ENCODE measurements at places on chromosomes 16 and 17.

DNA sequence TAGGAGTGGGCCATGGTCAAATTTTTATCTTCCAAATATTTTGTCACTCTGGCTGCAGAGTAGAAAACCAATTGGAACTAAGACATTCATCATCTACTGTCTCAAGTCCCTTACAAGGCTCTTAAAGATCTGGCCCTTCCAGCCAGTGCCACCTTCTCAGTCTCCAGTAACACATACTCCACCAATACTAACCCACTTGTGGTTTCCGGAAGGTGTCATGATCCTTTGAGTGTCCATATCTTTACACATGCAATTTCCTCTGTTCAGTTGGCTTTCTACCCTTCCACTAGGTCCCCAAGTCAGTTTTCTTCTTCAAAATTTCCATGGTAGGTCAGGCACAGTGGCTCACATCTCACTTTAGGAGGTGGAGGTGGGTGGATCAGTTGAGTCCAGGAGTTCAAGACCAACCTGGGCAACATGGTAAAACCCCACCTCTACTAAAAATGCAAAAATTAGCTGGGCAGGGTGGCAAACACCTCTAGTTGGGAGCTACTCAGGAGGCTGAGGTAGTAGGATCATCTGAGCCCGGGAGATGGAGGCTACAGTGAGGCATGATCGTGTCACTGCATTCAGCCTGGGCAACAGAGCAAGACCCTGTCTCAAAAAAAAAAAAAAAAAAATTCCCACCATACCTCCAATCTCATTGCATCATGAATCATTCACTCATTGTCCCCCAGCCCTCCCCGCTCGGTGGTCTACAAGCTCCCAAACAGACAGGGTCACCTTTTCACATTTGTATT lies 6.0 kb upstream of the GRB2 start:
- DNase-seq, result no peak

DNA sequence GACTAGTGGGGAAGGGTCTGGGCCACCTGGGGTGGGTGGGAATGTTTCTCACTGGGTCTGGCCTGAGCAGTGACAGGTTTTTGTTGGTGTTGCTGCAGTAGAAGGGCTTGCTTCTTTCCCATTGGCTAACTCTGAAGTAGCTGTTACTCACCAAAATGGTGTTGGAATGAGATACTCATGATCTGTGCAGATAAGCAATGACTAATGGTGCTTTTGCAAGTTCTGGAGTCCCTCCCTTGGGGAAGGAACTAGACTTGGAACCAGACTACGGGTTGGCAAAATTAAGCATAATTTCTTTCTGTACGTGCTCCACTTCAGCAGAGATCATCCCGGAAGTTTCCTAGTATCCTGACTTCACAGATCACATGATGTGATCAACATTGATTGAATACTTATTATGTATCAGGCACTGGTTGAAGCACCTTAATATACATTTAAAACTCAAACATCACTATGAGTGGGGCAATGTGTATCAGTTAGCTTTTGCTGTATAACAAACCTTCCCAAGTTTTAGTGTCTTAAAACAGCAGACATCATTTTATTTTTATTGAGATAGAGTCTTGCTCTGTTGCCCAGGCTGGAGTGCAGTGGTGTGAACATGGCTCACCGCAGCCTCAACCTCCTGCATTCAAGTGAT lies 30.1 kb downstream of the CHP2 start:
- DNase-seq, result peak; percentile 75

DNA sequence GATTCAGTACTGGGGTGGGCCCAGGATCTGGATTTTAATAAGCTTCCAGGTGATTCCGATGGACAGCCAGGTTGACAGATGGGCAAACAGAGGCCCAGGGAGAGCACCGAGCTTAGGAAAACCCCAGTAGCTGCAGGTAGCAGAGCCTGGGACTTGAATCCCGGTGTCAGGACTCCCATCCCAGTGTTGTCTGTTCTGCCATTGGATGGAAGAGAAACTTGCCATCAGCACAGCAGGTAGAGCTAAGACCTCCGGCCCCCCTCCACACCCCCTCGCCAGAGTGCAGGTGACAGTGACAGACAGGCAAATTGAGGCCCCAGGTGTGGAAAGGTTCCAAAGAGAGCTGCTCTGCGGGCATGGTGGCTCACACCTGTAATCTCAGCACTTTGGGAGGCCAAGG lies 12.4 kb downstream of the KATNB1 start:
- no peak for DNase-seq

DNA sequence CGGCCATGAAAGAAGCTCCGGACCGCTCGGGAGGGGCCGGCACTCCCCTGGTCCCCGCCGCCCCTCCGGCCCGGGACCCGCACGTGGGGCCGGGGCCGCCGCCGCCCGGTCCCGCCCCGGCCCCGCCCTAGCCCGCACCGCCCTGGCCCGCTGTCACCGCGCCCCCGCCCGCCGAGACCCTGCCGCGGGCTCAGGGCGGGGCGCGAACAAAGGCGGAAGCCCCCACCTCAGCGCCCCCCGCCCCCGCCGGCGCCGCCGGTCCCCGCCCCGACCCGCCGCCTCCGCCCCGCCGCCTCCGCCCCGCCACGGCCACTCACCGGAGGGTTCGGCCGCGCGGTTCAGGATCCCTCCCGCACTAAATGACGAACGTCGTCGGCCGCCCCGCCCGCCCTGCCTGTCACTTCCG lies at the start of gene ARHGDIA:
Gene ARHGDIA, minus strand, starts transcription at position 357 of the 406 bp plus-strand sequence. CDS start 1,407 bp downstream, outside the sequence.
- DNase-seq, result no peak

DNA sequence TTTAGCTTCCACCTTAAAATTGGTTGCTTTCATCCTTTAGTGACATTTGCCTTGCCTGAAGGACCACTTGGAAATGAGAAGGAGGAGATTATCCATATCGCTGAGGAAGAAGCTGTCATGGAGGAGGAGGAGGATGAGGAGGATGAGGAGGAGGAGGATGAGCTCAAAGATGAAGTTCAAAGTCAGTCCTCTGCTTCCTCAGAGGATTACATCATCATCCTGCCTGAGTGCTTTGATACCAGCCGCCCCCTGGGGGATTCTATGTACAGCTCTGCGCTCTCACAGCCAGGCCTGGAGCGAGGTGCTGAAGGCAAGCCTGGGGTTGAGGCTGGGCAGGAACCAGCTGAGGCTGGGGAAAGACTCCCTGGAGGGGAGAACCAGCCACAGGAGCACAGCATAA lies 11.5 kb upstream of the TMEM106A start:
- no peak for DNase-seq

DNA sequence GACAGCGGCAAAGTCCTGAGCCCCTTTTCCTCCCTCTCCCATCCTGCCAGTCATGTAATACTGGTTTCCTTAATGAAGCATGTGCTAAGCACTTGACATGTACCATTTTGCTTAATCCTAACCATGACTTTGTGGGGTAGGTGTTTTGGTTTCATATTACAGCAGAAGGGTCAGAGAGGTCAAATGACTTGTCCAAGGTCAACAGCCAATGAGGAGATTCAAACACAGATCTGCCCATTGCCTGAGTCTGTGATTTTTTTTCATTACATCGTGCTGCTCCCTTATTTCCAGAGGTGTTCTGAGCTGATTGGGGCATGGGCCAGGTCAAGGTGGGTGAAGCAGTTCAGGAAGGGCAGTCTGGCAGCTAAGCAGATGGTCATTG lies 17.6 kb upstream of the PHF12 start:
- DNase-seq, result no peak

DNA sequence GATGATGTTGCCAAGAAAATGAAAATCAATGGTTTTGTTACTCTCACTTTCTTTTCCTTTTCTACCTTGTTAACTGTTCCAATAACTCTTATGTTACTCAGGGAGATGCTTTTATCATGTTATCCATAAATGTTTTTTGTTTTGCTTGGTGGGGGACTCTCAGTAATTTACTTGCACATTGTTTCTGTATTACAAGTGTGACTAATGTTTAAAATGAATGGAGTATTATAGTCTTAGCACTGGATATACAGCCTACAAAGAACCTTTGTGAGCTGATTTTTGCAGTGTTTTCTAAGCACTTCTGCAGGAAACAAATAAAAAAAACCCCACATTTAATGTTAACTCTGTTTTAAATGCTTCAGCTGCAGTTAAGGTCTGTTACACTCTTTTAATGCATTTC lies 12.1 kb downstream of the VMP1 start:
- DNase-seq, result no peak

DNA sequence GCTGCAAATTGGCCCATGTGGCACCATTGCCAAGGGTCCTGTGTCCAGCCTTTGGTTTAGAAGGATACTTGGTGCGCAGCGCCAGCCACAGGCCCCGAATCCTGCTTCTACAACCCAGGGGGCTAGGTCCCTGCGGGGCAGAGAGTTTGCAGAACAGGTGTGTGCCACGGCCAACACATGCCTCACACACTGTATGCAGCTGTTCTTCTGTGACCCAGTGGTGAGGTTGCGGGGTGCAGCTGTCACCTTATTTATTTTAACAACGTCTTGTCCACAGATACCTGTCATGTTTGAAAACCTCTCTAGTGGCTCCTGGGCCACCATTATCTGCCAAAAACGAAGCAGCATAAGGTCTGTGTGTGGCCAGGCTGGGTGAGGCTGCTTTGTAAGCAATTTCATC lies 11.6 kb downstream of the CBFA2T3 start:
- DNase-seq, result no peak

GRCh38 chr17:28499364-28499664 lies 6.8 kb upstream of the FOXN1 start:
- DNase-seq, result no peak

DNA sequence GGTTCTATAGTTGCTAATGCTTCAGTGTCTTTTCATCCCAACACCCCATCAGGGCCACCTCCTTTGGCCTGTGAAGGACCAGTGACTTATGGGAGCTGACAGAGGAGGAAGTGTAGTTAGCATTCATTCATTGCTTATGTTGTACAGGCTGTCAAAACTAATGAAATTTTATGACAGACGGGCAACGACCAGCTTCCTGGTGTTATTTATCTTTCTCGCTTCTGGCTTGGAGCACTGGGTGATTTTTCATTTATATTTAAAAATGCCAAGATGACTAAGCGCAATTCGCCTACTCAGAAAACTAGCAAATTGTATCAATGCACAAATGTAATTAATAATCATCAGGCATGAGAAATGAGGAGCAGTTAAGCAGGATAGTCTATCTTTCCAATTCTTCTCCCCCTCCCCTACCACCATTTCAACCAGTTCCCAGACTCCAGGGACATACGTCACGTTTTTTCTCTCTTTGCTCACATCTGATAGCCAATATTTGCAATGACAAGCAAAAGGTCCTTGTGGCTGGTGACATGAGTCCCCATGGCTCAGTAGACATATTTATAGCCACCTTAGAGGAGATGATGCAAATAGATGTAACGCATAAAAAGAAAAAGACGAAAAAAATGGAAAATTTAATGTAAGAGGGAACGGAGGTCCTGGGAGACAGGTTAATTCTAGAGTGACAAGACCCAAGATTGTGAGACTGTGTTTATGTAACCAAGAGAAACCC lies 11.2 kb downstream of the CDRT15 start:
- DNase-seq, result no peak

- DNase-seq, result no peak
Observed at GRCh38 chr16:65641049-65641761, 519.3 kb upstream of the CDH11 start.

GRCh38 chr17:77916703-77917481 lies 41.6 kb upstream of the TNRC6C start:
- no peak for DNase-seq

- DNase-seq, result no peak
Observed at GRCh38 chr17:74923538-74924249, 379 bp upstream of the OTOP2 start.

DNA sequence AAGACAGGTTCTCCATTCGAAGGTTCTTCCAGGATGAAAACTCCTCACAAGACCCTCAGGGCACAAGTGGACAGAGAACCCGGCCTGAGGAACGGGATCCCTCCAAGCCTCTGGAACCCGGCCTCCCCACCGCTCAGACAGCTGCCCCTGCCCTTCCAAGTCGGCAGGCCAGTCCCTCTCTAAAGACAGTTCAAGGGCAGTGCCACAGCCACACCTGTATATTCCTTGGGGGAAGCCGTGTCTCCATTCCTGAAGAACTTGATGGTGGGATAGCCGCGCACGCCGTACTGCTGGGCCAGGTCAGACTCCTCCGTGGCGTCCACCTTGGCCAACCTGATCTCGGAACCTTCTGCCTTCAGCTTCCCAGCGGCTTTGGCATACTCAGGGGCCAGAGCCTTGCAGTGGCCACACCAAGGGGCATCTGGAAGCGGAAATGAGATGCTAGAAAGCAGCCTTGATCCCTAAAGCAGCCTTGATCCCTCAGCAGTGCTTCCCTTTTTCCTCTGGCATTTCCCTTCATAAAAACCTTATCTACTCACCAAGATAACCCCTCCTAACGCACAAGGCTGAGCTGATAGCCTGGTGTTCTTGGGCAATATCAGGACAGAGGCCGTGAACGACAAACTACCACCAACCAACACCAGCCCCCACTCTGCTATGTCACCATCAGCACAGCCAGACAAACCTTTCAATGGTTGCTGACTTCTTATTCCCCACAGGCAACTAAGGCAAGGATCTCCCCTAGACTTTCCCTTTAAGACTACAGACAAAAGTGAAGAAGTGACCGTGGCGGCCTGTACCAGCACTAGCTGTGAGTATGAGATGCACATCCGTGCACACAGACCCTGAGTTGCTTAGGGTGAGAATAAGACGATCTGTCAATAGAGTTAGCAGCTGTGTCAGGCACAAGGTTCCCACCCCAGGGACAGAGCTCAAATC lies 1.1 kb downstream of the P4HB start:
- no peak for DNase-seq

- DNase-seq, result no peak
Observed at GRCh38 chr16:84368308-84368996, at the start of gene ATP2C2. TSS of gene ATP2C2 (plus strand) at chr16:84368538. CDS start at chr16:84368616, 78 bp downstream.

GRCh38 chr17:73719588-73720071 lies 75.4 kb upstream of the SDK2 start:
- no peak for DNase-seq

GRCh38 chr17:79183043-79183292 lies 108.3 kb downstream of the ENGASE start:
- no peak for DNase-seq

DNA sequence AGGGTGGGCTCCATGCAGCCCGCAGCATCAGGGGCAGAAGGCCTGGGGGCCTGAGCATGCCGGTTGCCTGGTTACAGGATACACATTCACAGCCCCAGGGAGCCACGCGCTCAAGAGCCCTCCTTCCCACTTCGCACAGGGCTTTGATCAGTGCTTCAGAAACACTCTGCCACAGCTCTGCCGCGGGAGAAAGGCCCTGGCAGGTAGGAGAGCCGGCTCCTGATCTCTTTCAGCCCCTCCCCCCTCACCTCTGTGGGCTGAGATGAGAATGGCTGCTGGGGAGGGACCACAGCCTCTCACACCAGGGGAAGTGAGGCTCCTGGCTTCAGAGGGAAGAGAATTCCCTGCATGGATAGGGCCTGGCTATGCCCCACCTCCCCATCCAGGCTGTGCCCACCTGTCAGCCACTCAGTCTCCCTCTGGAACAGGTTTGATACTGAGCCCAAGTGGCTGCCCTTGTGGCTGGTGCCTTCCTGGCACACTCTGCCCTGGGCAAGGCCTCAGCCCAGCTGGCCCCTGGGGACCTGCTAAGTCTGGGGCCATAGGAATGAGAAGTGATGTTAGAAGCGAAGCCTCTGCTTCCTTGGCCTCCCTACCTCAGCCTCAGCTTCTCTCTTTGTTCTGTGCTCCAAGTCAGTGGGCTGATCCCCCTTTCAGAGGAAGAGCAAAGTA lies 8.6 kb downstream of the DOK4 start:
- no peak for DNase-seq
